NCI-H1105 treated with DMSO at 0.1 percent for 48 hours (cell line): ENCODE measurements at places on chromosomes 7 and 10.

- no peak for DNase-seq
These were observed 149.9 kb upstream of the KLF14 start for GRCh38 chr7:130883928-130884327.

DNA sequence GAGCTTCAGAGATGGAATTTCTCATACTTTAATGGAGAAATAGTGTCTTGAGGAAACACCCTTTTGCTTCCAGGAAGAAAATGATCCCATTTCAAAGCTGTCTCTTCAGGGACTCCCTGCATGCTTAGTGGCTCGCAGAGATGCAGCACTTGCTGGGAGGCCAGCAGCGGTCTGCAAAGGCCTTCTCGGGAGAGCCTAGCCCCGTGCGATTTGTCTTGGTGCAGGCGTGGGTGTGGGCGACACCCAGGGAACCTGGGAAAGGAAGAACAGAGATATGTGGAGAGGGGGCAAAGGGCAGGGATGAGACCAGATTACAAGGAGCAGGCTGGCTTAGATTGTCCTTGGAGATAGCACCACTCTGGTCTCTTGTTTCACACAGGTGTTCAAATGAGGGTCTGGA lies 352.3 kb upstream of the PODXL start:
- no peak for DNase-seq

DNA sequence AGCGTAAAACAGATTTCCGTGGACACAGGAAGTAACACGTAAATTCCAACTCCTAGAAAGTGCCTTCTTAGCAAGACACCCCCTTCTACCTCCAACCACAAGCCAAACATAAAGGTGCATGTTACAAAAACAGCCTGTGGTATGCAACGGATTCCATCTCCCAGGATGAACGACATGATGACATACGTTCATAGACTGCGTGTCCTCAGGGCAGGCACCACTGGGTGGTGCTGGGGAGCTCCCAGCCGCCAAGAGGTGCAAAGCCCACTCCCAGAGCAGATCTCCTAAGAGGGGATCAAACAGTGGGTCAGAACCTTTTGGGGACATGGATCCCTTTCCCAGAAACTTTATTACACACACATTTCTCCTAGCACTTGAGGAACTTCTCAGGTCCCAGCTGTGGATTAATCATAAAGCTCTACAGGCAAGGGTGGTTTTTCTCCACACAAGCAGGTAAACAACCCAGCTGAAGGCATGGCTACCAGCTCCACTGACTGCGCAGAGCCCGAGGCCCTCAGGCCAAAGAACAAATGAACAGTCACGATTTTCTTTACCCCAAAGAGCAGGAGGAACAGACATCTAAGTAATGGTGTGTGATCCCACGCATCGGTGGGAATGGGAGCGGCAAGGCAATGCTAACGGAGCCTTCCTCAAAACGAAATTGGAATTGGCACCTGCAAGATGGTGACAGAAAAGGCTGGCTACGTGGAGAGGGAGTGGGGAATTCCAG lies 13.8 kb downstream of the PSAP start:
- no peak for DNase-seq

DNA sequence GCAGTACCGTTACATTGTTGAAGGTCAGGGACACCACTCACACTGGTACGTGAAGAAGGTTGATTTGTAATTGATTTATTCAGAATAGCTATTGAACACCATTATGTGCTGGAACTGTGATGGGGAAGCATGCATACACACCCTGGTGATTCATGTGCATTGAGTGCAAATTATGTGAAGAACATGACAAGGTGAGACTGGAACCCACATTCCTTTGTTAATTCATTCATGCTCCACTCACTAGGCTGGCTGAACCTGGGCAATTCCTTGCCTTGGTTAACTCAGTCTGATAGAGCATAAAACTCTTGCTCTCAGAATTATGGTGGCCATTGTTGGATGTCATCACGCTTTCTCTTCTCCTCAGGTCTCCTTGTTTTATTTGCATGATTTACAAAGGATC lies 67.3 kb upstream of the TPK1 start:
- no peak for DNase-seq

- DNase-seq: no peak
These were observed 39.1 kb downstream of the COL13A1 start for GRCh38 chr10:69840773-69841172.

DNA sequence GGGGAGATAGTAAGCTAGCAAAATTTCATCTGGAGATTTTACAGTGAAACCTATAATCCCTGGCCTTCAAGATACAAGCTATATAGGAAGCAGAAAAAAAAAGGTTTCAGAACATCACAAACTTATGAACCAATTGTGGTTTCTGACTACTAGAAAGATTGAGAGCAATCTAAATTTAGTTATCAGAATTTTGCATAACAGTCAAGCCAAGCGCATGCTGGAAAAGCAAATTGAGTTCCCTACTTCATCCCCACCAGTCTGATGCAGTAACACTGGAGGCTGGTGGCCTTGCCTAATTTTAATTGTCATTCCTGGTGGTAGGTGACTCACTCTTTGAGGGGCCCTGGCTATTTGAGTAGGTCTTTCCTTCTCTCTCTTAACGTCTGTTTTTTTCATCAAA lies 46.3 kb upstream of the ELMO1 start:
- no peak for DNase-seq

DNA sequence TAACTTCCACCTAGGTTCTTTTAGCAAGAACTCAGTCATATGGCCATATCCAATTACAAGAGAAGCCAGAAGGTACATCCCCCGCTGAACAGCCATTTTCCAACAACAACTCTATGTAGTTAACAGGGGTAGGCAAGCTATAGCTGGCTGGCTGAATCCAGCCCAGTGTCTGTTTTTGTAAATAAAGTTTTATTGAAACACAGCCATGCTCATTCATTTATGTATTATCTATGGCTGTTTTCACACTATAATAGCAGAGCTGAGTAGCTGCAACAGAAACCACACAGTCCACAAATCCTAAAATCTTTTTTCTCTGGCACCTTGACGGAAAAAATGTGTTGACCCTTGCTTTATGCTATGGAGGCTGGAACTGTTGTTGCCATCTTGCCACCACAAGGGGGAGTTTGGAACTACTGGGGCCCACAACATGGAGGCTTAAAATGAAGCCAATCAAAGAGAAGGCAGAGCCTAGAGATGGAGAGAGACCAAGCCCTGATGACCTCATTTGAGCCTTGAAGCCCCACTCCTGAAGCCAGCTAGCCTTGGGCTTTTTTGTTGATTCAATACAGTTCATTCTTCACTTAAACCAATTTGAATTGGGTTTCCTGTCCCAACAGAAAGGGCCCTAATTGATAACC lies 33.3 kb upstream of the XPNPEP1 start:
- no peak for DNase-seq

DNA sequence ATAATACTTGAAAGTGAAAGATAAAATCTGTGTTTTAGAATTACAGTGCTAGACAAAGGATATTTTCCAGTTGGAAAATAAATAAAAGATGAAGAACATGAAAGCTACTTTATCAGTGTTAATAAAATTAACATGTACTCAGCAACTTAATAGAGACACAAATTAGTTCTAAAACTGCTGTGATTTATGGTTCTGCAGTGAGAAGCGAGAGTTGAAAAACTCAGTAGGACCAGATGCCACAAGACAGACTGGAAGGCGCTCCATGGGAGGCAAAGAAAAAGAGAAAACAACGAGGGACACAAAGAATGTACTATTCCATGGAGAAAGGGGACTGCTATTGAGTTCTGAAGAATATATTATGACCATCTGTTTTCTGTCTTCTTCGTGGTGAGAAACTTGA lies 590.4 kb downstream of the PHTF2 start:
- no peak for DNase-seq

- no peak for DNase-seq
These were observed 2.2 kb downstream of the TRIM56 start for GRCh38 chr7:101087334-101088068.

DNA sequence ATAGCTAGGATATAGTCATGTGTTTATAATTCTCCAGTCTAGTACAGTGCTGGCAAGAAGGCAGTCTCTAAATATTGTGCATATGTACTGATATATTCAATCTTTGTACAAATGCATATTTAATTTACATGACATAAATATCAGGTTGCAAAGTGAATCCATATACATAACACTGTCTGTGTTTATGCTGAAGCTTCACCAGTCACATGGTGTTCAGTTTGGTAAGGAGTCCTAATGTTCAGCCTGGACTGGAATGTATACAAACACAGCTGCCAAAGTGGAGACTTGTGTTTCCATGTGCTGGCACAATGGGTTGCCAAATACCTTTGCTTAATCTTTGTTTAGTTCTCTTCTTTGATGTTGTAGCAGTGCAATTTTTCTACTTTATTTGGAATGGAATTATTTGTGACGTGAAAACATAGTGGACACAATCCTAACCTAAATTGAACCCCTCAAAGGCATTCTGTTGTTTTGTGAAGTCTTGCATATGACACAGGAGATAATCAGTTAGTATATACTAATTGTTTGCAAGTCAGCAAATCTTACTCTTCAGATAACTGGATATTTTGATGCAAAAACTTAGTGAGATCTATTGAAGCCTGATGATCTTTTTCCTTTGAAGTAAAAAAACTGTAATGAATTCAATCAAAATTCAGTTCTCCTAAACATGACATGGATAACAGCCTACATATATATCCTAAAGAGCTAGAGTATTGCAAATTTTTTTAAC lies 17.3 kb upstream of the ARL4A start:
- DNase-seq: no peak

- no peak for DNase-seq
These were observed 7.9 kb downstream of the ENTPD7 start for GRCh38 chr10:99667108-99667751.

GRCh38 chr7:42218248-42218647 lies 18.8 kb downstream of the GLI3 start:
- no peak for DNase-seq

GRCh38 chr7:134660242-134660785 lies 13.7 kb downstream of the BPGM start:
- DNase-seq: no peak

DNA sequence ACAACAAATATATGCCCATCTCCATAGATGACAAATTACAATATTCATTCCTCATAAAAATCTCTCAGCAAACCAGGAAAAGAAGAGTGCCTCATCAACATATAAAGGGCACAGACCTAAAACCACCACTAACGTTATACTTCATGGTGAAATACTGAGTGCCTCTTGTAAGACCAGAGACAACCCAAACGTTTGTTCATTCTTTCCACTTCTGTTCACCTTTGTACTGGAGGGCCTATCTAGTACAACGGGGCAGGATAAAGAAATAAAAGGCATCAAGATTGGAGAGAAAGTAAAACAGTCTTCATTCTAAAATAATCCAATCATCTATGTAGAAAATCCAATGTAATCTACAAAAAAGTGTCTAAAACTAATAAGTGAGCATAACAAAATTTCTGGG lies 79.1 kb downstream of the LARP4B start:
- no peak for DNase-seq

DNA sequence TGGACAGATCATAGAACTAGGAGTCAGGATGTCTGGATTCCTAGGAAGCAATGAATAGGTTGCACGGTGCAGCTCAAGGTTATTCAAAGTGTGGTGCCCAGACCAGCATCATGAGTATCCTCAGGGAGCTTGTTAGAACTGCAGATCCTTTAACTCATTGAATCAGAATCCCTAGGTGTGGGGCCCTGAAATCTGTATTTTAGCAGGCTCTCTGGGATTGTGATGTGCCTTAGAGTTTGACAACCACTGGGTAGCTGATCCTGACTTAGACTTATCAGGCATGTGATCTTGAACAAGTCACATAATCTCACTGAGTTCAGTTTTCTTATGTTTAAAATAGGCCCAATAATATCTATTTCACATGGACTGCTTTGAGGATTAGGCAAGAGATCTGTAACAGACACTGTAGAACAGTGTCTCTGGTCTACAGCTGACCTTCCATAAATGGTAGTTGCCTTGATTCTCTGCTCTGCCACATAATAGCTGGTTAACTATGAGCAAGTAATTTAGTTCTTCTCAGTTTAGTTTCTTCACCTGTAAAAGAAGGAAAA lies 46.4 kb upstream of the ATRNL1 start:
- no peak for DNase-seq

GRCh38 chr7:23016345-23017253 lies 2.7 kb upstream of the HYCC1 start:
- DNase-seq: no peak

GRCh38 chr10:99393036-99393435 lies 37.4 kb downstream of the GOT1 start:
- DNase-seq: no peak

DNA sequence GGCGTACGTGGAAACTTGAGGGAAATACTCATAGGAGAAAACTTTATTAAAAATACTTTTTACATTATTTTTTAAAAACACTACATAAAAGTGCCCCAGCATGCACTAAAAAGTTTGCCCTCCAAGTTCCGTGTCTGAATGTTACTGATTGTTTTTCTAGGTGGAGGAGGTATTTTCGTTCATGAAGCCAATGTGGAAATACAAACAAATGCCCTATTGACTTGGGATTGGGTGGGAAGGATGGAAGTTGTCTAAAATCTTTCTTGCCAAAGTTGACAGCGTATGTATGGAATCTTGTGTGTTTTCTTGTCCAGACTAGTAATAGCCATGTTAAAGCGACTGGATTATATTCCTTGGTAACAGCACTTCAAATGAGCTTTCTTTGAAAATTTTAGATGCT lies 1.2 kb downstream of the PROSER2 start:
- DNase-seq: no peak

GRCh38 chr7:135168001-135168400 lies 2.5 kb downstream of the CYREN start:
- DNase-seq: no peak

- DNase-seq: no peak
These were observed 7.6 kb upstream of the CLEC5A start for GRCh38 chr7:141954334-141954733.

- no peak for DNase-seq
These were observed 137.2 kb downstream of the PHTF2 start for GRCh38 chr7:77935652-77936348.

DNA sequence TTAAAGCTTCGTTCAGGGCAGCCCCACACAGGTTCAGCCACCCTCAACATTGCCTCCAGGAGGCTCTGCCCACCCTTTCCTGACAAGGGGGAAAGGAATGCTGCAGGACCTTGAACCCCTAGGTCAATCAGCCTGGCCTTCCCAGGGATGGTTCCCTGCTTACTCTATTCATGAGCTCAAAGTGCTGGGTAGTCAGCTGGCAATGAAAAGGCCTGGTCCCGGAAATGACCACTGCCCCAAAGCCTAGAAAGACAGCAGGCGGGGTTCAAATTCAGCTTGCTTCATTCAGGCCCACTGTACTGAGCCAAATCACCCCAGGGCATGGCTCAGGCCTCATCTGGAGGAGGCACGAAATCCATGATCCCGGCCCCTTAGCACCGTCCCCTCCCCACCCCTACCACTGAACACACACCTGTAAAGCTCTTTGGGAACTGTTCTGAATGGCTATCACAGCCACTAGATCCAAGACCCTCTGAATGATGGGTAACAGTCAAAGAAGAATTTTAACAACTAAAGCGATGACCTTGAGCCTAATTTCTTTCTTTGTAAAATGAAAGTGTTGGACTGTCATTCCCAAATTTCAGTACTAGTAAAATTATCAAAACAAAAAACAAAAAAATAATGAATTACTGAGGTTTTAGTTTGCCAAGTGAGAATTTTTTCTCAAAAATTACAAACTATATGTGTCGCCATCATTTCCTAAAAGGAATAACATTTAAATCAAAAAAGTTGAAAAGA lies 1.0 kb downstream of the URGCP start:
- no peak for DNase-seq
